SK-MEL-5 (cell line): ENCODE measurements at places on chromosomes 2 and 18. TPM values are rescaled to one million over a fixed set of nuclear protein-coding genes. Genes with fewer than 3 reads are reported as not detected.

DNA sequence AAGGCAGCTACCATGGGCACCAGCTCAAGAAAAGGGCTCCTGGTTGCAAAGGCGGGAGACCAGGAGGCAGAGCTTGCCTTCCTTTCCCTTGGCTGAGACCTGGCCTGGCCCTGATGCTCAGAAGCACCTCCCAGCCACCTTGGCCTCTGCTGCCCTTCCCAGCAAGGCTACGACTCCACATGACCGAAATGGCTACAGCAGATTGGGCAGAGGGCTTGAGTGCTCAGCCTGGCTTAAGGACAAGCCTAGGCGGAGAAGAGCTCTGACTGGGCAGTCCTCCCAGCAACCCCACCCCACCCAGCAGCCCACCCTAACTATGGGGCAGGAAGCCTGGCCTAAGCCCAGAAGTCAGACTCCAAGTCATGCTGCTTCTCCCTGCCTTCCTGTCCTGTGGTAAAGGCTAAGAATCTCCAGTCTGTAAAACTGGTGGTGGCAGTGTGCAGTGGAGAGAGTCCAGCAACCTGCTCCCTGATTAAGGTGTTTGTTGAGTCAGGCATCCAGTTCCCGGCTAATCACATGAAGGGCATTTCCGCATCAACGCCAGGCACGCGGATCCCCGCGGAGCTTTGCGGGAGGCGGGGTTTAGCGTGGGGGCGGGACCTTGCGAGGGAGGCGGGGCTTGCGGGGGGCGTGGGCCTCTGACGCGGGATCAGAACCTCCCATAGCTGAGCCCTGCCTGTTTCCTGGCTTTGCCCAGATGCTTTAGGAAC lies 256.0 kb downstream of the BCL11A start:
- no peak for DNase-seq

- no peak for DNase-seq
Observed at GRCh38 chr18:7805096-7805495, 238.0 kb downstream of the PTPRM start.

GRCh38 chr2:70111752-70112591 lies 24.7 kb downstream of the PCBP1 start:
- DNase-seq, result no peak

DNA sequence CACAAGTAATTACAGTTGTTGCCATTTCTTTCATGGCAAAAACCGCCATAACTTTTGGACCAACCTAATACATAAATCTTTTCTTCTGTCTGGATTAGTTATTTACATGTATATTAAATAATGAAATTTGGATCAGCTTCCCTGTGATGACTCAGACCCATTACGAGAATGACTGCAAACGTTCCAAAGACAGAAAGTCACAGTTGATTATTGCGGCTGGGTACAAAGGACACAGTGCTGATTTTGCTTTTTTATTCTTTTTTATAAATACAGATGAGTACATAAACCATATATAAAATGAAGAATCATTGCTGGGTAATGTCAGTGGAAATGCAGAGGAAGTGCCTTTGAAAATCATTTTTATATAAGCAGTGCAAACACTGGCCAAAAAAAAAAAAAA lies 126.2 kb downstream of the TWIST2 start:
- DNase-seq, result no peak

DNA sequence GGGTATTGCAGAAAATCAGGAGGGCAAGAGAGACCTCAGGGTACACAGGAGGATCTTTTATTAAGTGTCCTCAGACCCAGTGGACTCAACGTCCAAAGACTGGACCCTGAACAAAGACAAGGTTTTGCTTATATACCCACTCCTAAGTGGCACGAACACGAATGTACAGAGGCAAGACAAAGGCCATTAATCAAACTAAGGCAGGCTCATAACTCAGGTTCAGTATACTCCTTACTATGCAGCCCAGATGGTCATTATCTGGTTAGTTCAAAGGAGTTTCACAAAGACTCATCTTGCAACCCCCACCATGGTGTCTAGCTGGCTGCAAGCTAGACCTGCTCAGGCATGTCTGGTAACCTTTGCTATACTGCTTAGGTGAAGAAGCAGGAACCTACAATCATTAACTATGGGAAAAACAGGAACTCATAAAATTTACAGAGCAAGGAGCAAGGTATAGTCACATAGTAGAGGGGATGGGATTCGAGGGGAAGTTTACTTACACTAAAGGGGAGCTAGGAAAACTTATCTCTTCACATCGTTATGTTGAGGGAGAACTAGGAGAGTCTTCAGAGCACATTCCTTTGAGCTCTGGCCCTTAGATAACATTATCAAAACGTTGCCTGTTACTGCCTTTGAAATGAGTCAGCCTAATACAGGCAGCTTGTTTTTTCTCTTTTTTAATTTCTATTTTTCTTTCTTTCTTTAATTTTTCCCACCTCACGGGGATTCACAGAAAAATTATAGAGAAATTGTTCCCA lies 33.9 kb downstream of the SLC4A3 start:
- no peak for DNase-seq

DNA sequence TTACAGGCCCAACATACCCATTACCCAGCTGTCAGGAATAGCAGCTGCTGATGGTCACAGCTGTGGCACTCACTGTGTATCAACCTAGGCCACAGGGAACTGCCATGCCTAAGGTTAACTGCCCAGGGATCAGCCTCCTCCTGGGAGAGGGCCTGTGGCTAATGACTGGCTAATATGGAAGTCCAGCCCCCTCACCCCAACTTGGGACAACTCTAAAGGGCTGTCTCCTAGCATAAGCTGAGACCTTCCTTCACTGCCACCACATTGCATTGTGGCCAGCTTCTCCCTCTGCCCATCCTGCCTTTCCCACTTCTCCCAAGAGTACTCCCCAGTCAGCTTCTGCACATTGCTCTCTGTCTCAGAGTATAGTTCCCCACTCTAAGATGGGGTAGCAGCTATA lies 316.5 kb downstream of the SMAD2 start:
- no peak for DNase-seq

DNA sequence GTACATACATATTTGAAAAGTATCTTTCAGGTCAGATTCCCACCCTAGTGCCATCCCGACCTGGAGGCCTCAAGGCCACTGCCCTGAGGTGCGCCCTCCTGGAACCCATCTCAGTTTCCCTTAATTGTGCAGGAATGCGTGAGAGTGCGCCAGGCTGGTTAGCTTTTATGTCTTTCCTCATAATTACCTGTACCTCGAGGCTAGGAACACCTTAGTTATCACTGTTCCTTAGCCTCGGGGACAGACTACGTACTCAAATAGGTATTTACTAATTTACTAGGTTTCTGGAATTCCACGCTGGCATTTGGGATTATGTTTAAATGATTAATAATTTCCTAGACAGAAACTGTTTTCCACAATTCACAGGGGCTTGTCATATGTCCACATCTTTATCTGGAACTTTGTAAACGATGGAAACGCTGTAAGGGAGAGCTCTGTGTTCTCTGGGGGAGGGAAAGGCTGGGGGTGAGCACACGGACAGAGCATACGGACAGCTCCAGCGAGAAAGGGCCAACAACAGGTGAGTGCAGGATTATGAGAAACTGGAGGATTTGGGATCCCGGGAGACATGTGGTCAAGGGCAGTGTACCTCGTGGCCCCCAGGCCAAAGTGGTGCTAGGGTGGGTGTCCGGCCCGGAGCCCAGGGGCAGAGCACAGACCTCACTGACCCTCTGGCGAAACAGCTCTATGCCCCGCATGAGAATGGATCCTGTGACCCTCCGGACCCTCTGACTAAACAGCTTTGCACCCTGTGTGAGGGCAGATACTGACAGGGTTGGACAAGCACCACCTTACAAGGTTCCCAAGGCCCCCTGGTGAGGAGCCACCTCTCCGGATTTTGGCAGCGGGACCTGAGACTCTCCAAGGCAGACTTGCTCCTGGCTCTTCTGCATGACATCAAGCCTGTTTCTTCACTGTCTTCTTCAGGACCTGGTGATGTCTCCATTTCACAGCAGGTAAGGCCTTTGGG lies 102.0 kb upstream of the PXDN start:
- no peak for DNase-seq

GRCh38 chr18:62885804-62886203 lies 170.5 kb downstream of the PHLPP1 start:
- no peak for DNase-seq

GRCh38 chr18:55588870-55589595 lies 1.0 kb upstream of the TCF4 start:
- no peak for DNase-seq

DNA sequence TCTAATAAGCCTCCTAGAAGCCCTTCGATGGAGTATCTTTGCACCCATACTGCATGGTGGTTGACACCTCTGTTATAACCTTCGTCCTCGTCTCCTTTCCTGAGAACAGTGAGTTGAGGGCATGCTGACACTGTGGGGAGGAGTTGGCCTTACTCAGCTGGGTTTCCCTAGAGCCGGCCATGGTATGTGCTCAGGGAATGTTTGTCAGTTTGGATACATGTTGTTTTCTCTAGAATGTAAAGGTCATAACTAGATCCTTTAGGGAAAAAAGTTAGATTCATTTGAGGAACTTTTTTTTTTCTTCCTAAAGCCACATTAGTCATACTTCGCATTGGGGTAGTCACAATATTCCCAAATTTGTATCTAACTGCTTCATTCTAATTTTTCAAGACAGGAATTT lies 106.0 kb upstream of the FOSL2 start:
- DNase-seq, result no peak

DNA sequence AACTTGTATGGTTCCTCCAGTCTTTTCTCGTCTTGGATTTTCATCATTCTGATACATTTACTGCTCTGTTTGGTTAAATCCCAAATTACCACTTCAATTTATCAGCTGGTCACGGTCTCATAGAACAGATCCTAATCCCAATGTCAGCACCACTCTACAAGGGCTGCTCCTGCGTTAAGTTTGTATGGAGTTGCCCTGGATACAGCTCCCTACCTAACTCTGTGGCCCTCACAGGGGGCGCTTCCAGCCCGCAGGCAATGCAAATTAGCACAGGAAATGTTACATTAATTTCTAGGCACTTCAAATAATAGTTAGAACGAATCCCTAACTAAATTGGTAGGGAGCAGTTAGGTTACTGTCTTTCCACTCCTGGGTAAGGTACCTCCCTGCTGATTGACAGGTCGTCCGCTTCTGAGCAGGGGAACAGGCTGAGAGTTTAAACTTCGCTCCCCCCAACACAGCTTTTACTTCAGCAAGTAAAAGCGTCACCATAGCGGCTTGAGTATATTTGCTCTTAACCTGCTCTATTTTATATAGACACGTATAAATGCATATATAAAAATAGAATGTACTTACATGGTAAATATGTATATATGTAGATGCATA lies 238.5 kb upstream of the FANCL start:
- no peak for DNase-seq

DNA sequence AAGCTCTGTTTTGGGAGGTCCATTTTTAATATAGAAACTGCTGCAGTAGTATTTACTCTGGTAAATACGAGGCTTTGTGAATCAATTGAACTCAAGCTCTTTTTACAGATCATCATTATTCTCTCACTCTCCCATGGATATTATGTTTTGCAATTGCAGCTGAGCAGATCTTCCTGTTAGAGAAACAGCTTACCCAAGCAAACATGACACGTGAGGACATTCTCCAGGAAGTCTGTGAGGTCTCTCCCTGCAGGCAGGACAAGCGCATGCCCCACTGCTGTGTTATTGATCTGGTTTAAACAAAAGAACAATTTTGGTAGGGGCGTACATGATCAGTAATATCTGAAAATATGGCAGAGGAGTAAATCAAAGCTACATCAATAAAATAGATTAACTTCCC lies 72.1 kb downstream of the COL6A3 start:
- peak; percentile 18 for DNase-seq

- DNase-seq, result no peak
Observed at GRCh38 chr2:162487816-162488215, 143.9 kb downstream of the GCA start.

DNA sequence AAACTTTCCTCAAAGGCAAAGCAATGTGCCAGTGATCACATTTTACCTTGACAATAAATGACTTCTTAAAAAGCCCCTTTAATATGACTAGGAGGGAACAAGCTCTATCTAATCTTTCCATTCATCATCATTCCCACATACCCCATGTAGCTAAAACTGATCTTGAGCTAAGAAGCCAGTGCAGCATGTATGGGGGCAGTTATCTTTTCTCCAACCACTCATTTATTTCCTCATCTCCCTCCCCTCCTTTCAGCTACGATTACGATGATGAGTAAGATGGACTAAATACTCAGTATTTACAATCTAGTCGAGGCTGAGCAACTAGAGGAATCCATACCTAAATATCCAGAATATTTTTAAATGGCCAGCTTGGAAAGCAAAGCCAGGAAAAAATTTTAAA lies 35.5 kb downstream of the PNO1 start:
- DNase-seq, result no peak

- DNase-seq, result no peak
Observed at GRCh38 chr2:199216253-199216652, 241.5 kb downstream of the SATB2 start.

- DNase-seq, result no peak
Observed at GRCh38 chr2:47173986-47174732, 19.1 kb upstream of the STPG4 start.

DNA sequence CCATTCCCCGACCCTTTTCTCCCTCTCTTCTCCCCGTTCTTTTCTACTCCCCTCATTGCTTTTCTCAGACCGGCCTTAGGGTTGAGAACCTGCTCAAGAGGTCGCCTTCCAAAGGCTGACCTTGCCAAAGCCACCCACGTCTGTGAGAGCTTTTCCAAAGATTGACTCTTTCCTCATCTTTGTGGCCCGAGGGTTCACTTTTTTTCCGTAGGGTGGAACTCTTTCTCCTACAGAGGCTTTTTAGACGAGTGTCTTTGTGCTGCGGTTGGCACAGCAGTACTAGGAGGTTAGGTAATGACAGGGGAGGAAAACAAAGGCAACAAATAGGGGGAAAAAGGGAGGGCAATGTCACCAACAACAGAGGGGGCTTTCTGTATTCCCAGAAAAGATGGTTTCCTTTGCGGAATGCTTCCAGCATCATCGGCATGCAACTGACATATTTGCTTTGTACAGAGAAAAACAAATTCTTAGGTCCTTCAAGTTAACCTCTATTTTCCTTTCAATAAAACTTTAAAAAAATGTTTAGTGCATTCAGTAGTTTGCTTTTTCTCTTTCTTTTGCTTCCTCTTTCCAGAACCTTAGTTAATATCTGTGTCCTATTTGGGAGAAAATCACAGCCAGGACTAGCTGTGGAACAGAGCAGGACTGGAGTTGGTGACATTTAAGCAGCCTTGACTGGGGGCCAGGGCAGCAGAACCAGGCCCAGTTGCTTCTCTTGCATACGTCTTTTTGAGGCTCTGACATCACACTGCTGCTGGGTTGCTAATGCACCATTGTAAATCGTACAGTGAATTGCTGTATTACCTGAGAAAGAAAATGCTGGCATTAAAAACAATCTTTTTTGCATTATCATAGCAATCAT lies 188.1 kb upstream of the FANCL start:
- DNase-seq, result no peak

DNA sequence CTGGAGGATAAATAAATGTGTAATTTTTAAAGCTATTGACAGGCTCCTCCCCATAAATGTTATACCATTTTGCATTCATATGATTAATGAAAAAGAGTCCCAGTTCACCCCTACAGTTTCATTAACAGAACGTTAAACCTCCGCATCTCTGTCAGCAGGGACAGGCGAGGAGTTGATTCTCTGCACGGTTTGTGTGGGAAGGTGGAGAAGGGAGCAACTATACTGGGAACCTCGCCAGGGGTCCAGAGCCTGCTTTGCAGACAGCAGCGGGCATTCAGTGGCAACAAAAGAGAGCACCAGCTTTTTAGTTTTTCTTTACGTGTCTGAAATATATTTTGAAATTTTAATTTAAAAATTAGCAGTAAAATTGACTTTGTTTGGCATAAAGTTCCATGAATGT lies 101.4 kb downstream of the FARSB start:
- no peak for DNase-seq

The PDE11A gene
- 1.7 and 2.5 TPM in 2 replicates for total RNA-seq

The ATOH8 gene
- total RNA-seq, result 12.0 and 16.9 TPM in 2 replicates

The ATRAID gene
- 372 and 405 TPM in 2 replicates for total RNA-seq

The C2orf72 gene
- total RNA-seq, result 2.0 and 3.8 TPM in 2 replicates

The CRYGD gene
- not detected in 2 replicates for total RNA-seq
